ENCODE measurements at places on chromosomes 5 and 9.

DNA sequence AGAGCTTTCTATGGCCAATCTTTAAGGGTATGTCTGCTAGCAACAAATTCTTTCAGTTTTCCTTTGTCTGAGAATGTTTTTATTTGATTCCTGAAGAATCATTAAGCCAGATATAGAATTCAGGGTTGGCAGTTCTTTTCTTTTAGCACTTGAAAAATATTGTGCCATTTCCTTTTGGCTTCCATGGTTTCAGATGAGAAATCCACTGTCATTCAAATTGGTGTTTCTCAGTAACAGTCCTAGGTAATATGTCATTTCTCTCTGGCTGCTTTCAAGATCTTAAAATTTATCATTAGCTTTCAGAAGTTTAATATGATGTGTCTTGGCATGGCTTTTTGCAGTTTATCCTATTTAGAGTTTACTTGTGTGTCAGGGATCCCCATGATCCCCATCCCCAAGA is 67.7 kb downstream of the TEX10 start:
- no peak for DNase-seq

DNA sequence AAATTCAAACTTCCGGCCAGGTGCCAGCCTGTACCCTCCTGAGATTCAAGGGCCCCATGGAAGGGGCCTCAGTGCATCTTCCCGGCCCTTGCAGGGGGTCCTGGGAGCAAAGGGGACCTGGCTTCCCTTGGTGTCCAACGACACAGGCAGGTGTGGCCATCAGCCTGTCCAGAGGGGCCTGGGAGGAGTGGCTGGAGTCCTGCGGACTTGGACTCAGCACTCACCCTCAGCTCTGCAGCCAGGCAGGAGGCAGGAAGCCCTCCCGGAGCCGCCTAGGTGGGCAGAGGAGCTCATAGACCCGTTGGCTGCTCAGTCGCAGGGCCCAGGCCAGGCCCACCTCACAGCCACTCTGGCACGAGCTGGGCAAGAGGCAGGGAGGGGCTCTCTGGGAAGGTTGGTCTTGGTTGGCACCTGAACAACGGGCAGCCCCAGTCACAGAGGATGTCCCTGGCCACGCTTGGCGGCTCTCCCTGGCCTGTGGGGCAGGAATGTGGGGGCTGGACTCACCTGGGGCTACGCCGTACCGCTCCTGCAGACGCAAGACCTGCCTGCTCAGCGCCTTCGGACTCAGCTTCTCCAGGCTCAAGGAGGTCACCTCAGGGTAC is 53.8 kb upstream of the NRARP start:
- DNase-seq: no peak

- DNase-seq: no peak
Observed at GRCh38 chr5:88669371-88670050, 213.5 kb downstream of the MEF2C start.

DNA sequence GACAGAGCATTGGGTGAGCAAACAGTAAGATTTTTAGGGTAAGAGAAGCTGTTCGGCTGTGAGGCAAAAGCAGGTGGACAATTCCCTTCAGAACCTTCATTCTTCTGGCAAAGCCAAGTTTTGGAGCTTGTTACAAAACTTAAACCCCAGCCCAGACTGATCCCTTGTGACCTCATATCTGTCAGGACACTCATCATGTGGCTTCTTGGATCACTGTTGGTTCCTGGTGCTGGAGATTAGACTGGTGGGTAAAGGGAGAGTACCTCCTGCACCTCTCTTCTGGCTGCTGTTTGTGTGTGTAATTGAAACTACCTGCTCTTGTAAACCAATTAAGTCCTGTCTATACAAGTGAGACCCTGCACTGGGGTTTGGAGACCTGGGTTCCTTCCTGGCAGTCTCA is 21.0 kb downstream of the LARP1 start:
- no peak for DNase-seq

GRCh38 chr5:180214870-180215770 is 6.1 kb upstream of the RASGEF1C start:
- no peak for DNase-seq

DNA sequence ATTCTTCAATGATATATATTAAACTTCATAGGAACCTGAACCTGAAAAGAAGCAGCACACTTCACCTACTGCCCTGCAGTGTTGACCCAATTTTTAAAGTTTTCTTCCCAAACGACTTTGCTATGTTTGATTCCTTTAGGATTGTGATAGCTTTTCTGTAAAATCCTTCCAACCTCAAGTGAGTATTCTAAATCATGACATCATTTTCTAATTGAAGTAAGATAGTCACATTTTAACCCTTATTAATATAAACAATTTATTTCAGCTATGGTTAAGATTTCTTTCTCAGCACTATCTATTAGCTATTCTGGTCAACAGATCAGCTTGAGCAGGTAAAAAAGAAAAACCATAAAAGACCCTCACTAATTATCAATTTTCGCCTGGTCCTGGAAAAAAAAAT is 162.0 kb downstream of the SMARCA2 start:
- DNase-seq: no peak

DNA sequence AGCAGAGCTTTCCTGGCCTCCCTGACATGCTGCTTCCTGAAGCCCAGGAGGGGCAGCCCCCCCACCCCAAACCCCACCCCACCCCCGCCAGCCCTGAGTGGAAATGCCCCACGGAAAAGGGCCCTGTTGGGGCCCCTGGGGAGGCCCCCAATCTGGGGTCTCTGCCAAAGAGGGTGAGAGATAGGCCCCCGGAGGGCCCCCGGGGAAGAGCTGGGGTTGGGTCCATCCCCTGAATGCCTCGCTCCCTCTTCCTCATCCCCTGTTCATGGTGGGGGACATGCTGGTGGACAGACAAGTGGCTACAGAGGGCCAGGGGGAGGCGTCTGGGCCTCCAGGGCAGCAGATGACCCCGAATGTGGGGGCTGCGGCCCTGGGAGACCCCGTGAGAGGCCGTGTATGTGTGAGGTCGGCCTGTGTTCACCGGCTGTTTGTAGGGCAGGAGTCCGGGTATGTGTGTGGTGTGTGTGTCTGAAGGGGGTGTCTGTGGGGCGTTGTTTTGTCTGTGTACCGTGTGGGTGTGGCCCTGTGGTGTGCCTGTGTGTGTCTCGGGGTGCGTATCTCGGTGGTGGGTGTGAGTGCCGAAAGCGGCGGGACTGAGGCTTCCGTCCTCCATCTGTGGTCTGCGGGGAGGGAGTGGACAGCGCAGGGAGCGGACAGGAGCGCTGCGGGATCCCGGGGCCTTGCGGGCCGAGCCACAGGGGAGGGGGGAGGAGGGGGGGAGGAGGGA is 11.3 kb downstream of the C9orf50 start:
- peak; percentile 42 for DNase-seq

- DNase-seq: no peak
Observed at GRCh38 chr9:126128494-126129142, 198.0 kb upstream of the MVB12B start.

GRCh38 chr5:43202380-43202779 is 10.4 kb downstream of the NIM1K start:
- DNase-seq: no peak

- DNase-seq: no peak
Observed at GRCh38 chr5:143432658-143433239, 29.3 kb upstream of the NR3C1 start.

- DNase-seq: peak; percentile 14
Observed at GRCh38 chr5:145531038-145531734, 304.0 kb downstream of the PRELID2 start.

- peak; percentile 4 for DNase-seq
Observed at GRCh38 chr5:139850423-139851016, 54.9 kb downstream of the PSD2 start.

GRCh38 chr5:133612249-133612860 is at the start of gene FSTL4:
TSS of gene FSTL4 (minus strand) at chr5:133612541.
- DNase-seq: peak; percentile 86

- DNase-seq: no peak
Observed at GRCh38 chr9:134111064-134111463, 24.8 kb upstream of the WDR5 start.

DNA sequence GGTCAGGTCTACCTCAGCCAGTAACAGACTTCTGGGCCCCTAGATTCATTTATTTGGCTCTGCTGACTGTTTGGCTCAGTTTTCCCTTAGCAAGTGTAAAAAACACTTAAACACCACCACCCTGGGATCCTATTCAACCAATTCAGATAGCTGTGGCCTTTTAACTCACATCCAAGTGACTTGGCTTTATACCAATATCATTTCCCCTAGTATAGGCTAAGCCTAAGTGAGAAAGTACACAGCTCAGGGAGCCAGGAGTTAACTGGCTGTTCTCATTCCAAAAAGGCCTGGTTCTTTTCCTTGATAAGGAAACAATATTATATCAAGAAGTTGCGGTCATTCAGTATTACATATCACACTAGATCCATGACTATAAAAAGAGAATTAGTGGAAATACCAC is 163.5 kb downstream of the ARL15 start:
- DNase-seq: no peak
